NCI-H1436 treated with DMSO at 0.1 percent for 48 hours (cell line): ENCODE measurements at places on chromosomes 2 and 18.
A peak's percentile ranks its signal among the peaks of the same experiment; 100 is the strongest.

GRCh38 chr18:37276111-37276890 lies 289.3 kb downstream of the CELF4 start:
- DNase-seq, result no peak

GRCh38 chr2:54336136-54336976 lies 80.3 kb upstream of the TSPYL6 start:
- DNase-seq, result no peak

DNA sequence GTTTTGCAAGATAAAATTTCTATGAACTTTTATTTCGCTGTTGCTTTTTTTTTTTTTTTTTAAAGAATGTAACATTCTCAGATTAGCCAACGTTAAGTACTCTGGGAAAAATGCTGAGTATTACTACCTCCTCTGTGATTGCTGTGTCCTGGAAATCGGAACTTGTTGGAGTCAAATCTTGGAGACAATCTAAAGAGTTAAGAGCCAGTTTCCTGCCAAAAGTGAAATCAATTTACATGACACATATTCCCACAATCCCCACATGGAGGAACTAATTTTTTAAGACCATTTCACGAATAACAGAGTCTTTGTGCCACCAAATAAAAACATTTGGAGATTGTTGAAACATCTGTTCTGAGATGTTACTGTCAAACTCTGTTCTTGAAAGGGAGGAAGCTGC lies 127.8 kb downstream of the MEP1B start:
- no peak for DNase-seq

DNA sequence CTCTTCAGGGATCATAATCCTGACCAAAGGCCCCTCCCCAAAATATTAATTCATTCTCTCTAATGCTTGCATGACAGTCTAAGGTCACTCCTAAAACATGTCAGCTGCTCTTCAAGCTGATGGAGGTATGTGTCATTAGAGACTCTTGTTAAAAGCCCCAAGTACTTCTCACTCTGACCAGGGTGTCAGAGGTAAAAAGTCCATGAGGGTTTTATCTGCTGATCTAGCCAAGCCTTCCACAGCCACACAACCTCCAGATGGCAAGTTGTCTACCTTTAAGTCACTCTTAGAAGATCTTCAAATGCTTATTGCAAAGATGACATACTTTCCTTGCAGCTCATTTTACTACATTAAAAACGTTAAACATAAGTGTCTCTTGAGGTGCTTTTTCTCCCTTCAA lies 83.6 kb upstream of the ETAA1 start:
- no peak for DNase-seq

DNA sequence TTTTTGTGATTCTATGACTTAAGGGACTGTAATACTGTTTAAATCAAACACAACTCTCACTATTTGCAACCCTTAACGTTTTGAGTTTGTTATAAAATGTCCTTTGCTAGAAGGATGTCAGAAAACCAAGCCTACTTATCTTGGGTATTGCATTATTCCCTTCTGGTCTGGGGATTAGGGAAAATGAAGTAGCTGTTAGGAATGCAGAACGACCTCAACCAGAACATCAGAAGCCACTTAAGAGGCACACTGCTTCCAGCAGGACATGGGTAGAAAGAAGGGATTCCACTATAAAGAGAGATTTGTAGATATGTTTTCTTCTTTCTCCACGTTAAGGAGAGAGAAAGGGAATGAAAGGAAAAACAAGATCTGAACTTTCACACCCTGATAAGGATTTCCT lies 101.2 kb downstream of the SETBP1 start:
- no peak for DNase-seq

DNA sequence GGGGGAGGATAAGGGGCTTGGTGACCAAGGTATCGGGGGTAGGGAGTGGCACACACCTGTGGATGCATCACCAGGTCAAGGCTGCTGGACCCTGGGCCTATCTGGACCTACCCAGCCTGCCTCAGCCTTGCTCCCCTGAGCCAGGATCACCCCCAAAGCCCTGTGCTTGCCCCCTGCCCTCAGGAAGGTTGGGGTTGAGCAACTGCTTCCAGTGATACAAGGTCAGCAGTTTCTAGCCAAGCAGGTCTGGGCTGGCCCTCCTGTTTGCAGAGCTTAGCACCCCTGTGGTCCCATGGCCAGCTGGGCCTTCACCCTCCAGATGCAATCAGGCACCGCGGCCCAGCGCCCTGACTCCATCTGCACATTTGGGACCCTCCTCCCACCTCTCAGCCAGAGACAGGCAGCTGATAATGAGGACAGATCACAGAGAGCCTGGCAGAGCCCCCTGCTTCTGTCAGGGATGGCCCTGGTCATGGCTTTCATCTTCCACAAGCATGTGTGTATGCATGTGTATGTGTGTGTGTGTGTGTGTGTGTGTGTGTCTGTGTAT lies 154.6 kb downstream of the TFCP2L1 start:
- DNase-seq, result no peak

DNA sequence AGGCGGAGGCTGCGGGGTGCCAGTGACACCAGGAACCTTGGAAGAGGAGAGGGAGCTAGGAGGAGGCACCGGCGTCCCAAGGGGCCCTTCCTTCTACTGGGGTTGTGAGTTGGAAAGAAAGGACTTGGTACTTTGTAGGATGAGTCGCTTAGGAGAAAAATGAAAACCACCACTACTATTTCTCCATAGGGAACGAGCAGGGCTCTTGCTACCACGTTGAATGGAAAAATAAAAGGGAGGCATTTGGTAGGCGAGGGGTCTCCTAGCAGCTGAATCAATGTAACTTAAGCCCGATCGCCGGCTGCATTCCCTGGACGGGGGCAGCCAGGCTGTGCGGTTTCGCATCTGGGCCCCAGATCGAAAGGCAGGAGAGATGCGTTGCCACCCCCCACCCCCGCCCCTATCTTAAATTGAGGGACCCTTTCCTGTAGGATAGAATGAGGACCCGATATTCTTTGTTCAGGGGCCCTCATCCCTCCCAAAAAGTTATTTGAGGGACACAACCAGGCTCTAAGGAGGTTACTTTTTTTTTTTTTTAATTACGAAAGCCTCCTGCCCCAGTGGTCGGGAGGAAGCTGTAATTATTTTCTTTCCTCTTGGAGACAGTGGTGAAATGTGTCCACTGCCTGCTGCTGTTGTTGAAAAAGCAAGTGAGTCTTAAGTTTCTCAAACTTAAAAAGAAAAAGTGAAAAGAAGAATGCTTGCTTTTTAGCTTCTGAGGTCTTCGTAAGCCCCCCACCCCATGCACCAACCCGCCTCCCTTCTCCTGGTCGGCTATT lies 1.3 kb downstream of the IGFBP2 start:
- no peak for DNase-seq

DNA sequence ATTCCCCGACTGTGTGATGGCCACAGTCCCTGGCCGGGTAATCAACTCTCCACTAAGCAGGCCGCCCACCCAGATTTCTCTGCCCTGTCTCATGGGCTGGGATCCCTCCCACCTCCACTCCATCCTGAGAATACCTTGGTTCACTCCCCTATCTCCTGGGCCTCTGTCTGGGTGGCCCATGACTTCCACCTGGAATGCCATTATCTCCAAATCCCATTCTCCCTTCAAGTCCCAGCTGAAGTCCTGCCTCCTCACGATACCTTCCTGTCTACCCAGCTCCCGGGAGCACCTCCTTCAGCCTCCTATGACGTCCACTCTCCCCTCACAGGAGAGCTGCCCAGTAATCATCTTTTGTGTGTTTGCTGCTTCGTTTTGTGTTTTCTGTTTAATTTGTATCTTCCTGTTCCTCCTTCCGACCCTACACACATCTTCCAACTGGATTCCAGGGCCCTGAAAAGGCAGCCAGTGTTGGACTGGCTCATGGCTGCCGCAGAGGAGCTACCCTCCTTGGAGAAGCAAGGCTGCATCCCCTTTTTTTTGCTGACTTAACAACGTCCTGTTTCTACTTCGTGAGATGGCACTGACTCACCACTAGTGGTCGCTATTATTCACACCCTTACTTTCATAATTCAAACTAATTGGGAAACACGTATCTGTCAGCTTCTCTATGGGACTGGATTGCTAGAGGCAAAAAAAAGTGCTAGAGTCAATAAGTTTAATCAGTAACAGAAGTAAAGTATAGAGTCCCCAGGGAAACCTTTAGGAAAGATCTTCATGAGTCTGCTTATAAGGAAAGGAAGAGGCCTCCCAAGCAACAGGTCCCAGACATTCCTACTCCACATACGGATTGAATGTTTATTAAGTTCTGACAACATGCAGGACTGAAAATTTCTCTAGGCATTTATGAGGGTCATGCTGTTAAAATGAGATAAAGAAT lies 171.9 kb upstream of the GATA6 start:
- peak; percentile 18 for DNase-seq

DNA sequence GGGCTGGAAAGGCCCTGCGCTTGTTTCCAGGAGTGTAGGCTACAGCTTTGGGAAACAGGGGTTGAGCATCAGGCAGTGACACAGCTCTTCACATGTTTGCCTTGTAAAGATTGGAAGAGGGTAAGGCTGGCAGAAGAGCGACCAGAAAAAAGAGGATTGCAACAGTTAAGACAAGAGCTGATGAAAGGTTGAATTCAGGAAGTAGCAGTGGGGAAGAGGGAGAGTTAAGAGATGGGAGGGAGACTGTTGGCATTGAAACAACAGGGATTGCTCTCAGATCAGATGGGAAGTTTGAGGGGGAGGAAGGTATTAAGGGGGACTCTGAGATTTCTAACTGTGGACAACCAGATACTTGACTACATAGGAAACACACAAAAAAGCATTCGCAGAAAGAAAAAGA lies 96.9 kb downstream of the CTAGE1 start:
- DNase-seq, result no peak

DNA sequence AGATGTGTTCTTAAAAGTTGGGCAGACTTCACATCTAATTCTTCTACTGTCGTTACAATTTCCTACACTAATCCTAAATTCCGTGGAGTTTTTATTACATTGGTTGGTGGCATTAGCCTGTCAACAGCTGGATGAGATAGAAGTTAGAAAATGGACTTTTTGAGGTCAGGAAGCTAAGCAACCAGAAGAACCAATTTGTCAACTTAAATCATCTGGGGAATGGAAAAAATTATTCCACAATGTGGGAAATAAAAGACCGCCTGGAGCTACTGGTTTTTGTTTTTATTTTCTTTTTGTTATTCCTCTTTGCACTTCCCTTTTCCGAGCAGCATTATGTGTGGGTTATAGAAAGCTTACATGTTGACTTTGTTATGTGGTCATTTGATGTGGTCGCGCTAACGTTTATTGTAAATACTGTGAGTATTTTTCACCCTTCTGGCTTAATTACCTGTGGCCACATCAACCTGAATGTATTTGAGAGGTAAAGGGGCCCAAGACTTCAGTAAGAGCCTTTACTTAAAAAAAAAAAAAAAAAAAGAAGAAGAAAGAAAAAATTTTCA lies 75.3 kb downstream of the PTPRM start:
- DNase-seq, result no peak

DNA sequence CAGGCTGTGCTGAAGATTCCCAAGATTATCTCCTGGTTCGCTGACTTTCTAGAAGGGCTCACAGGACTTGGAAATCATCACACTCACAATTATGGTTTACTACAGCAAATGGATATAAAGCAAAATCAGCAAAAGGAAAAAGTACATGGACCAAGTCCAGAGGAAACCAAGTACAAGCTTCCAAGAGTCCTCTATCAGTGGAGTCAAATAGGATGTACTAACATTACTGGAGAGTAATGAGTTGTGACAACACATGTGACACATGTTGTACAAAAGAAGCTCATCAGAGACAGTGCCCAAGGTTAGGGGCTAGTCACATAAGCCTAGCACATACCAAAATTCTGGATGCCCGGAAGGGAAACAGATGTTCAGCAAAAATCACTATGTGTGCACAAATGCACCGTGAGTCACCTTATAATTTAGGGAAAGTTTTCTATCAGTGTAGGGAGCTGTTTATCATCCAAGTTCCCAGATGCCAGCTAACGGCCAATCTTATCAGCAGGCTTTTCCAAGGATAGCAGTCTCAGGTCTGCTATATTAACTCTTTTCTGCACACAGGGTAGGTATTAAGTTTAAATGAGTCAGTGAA lies 9.5 kb downstream of the TMEM237 start:
- DNase-seq, result no peak

- no peak for DNase-seq
Observed at GRCh38 chr18:8602040-8602439, 7.2 kb upstream of the RAB12 start.

GRCh38 chr18:3924455-3924854 lies 474.5 kb downstream of the TGIF1 start:
- DNase-seq, result no peak

DNA sequence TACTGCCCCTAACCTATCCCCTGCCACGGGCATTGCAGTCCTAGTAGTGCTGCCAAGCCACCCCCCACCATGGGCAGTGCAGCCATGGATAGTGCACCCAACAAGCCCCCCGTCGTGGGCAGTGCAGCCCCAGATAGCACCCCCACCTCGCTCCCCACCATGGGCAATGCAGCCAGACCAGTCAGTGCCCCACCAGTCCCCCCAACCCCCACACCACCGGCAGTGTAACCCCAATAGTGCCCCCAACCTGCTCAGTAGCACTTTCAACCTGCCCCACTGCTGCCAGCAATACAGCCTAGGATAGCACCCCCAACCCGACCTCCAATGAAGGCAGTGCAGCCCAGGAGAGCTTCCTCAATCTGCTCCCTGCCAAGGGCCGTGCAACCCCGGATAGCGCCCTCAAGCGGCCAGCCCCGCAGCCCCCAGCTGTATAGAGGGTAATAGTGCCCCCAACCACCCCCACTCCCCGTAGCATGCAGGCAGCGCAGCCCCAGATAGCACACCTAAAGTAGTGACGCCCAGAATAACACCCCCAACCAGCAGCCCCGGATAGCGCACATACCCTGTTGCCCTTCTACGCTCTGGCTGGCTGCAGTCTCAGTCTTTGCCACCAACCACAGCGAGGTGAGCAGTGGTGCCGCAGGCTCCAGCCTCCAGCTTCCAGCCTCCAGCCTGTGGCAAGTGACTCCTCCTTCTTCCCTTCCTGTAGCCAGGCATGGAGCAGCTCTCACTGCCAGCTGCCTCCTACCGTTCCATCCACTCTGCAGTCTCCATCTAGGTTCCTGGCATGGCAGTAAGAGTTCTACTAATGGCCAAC lies 45.4 kb upstream of the ANKRD62 start:
- DNase-seq, result no peak

GRCh38 chr2:205451901-205452512 lies 230.3 kb upstream of the NRP2 start:
- no peak for DNase-seq

- peak; percentile 58 for DNase-seq
Observed at GRCh38 chr2:3604991-3605961, 10.4 kb downstream of the COLEC11 start.

DNA sequence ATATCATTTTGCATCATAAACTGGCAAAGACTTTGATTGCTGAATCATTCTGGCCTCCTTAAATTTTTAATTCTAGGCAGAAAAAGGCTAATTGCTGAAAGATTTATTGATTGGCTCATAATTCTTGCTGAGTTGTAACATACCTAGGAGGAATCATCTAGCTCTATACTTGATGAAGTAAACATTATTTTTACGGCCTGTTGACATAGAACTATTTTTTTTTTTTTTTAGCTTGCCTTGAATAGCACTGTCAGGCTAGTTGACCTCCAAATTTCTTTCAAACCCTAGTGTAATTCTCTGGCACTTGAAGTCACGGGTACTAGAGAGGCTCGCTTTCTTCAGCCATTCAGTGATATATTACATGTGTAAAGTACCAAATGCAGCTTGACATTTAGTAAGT lies 2.8 kb downstream of the SERPINB12 start:
- no peak for DNase-seq

- DNase-seq, result no peak
Observed at GRCh38 chr2:185833864-185834263, 95.3 kb downstream of the FSIP2 start.

GRCh38 chr2:172389685-172390339 lies 37.6 kb upstream of the ITGA6 start:
- DNase-seq, result no peak

GRCh38 chr18:26190506-26190905 lies 35.7 kb upstream of the TAF4B start:
- no peak for DNase-seq

- no peak for DNase-seq
Observed at GRCh38 chr2:37180006-37180639, 8.3 kb downstream of the SULT6B1 start.
